ENCODE measurements at places on chromosomes 12 and 14. TPM values are rescaled to one million over a fixed set of nuclear protein-coding genes. Genes with fewer than 3 reads are reported as not detected.
A peak's percentile ranks its signal among the peaks of the same experiment; 100 is the strongest.

Gene HOXC10
- not detected for polyA plus RNA-seq

Gene KRT71
- polyA plus RNA-seq: not detected

Gene STAC3
- 0.35 TPM for polyA plus RNA-seq

Gene RAPGEF3
- 1.4 TPM for polyA plus RNA-seq

Gene PLXNC1
- 0.70 TPM for polyA plus RNA-seq

Gene LRRC9
- polyA plus RNA-seq: not detected

Gene ARHGDIB
- polyA plus RNA-seq: 10.4 TPM

DNA sequence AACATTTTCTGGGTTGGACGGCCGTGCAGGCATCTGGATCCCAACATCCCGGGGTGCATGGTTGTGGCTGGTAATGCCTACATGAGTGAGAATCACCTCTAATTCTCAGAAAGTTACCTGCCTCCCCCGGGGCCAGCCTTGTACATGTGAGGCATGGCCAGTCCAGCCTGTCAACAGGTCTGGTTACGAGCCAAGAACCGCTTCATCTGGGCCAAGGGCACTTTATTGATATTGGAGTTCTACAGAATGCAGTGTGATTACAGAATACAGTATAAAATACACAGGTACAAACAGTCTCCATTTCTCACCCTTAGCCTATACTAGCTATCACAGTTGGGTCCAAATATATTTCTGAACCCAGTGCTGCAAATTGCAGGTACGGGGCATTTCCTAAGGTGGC is 84.9 kb upstream of the EVL start:
- DNase-seq: no peak

DNA sequence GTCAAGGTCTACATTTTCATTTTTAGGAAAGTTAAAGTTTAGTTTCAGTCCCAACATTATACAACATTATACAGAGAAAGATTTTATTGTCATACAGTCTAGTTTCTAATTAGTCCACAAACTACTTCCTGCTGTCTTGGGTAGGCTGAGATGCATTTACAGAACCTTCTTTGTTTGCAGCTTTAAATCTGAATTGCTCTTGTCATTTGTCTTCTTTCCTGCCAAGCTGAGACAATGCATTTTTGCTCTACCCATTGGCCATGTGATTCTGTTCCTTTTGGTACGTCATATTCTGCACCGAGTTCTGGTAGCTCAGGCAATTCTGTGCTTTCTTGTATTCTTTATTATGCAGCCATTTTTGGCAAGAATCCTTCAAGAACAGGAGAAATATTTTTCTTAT is 228.5 kb downstream of the ATP23 start:
- no peak for DNase-seq

DNA sequence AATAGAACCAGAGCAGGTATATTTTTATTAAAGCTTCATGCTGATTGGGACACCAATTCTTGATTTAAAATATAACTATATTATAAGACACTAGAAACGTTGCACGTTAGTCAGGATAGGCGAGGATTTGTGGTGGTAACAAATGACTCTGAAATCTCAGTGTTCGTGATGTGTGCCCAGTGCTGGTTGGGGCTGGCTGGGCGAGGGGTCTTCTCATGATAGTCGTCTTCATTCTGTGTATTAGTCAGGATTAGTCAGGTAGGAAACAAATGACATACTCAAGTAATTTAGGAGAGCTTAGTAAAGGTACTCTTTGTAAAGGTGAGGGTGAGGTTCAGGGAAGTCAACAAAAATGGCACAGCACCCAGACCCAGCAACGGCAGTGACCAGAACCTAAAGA is 73.9 kb upstream of the HIF1A start:
- no peak for DNase-seq

DNA sequence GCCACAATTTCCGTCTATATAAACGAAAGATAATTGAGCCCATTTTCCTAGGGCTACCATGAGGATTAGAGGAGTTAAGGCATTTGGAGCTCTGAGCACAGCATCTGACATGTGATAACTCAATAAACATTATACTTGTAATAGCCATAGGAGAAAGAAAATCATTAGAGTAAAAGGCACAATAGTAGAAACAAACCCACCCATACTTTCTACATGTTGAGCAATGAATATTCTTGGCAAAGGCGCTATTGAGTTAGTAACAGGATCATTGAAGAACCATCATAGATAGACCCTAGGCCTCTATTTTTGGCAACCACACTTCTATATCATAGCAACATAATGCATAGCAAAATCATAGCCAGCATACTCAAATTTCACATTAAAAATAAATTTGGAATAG is 664.1 kb downstream of the NOVA1 start:
- no peak for DNase-seq

DNA sequence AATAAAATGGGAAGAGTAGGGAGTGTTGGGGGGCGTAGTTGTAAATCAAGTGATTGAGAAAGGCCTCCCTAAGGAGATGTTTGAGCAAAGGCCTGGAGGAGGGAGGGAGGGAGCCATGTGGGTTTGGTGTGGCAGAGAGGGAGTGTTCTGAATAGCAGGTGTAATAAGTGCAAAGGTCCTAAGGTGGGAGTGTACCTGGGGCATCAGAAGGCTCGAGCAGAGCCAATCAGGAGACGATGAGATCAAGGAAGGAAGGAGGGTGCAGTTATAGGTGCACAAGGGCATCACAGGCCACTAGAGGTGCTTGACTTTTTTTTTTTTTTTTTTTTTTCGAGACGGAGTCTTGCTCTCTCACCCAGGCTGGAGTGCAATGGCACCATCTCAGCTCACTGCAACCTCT is 77.9 kb upstream of the PLXNC1 start:
- no peak for DNase-seq

GRCh38 chr12:93571925-93572711 is at the start of gene SOCS2:
TSS of gene SOCS2 (plus strand) at chr12:93572675. CDS start at chr12:93572898, 223 bp downstream.
- DNase-seq: peak; percentile 75

GRCh38 chr12:107978641-107979040 is 150.4 kb upstream of the WSCD2 start:
- DNase-seq: no peak

- DNase-seq: no peak
Measured at GRCh38 chr12:8770499-8770898, 51.9 kb upstream of the A2ML1 start.

DNA sequence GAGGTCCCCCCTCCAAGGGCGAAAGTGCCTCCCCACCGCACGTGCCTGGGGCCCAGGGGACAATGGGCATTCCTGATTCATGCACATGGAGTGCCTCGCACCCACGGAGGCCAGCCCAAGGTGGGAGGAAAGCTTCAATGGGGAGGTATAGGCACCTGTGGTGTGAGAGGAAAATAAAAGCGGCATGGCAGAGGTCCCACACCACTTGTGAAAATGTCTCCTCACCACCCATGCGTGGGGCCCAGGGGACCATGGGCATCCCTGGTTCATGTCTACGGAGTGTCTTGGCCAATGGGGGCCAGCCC is 384.7 kb downstream of the ALG10 start:
- no peak for DNase-seq

- no peak for DNase-seq
Measured at GRCh38 chr12:93019975-93020630, 91.0 kb upstream of the EEA1 start.

DNA sequence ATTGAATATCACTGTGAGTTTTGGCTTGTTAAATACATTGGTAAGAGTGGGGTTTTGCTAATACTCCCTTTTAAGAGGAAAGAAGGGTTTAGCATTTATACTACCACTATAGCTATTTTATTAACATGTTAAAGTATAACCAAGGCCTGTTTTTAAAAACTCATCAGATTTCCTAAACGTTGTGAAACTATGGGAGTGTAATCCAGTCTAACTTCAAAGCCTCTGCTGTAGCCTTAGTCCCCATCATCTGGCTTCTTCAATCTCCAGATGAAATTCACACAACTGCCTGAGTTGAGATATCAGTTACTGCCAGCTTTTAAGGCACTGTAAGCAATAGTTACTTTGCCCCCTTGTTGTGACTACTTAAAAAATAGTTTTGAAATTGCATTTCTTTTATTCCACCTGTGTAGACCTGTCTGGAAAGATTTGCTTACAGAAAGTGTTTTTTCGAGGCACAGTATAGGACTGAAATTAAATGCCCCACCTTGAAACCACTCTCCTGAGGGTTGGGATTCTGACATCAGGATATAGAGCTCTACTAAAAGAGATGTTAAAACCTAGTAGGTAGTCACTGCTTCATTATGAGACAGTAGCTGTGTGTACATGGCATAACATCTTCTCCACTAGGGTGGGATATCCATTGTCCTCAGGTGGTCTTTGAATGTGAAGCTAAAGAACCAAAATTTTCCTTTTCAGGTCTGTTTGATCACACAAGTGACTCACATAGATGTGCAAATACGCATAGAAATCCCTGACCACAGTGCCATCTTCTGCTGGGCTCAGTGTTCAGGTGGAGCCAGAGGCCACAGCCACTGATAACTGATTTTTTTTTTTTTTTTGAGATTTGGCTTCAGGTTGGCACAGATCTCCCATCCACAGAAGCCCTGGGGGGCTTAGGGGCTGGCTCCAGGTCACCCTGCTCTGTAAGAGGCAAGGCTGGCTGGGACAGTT is 125.5 kb downstream of the DAAM1 start:
- DNase-seq: no peak

GRCh38 chr12:110247340-110248095 is 33.5 kb upstream of the ATP2A2 start:
- no peak for DNase-seq

- DNase-seq: peak; percentile 70
Measured at GRCh38 chr12:42421844-42422779, 96.1 kb downstream of the PPHLN1 start.

- DNase-seq: no peak
Measured at GRCh38 chr12:4447151-4447550, 1.5 kb upstream of the FGF6 start.

GRCh38 chr14:24735984-24736630 is 102.1 kb upstream of the GZMB start:
- no peak for DNase-seq

DNA sequence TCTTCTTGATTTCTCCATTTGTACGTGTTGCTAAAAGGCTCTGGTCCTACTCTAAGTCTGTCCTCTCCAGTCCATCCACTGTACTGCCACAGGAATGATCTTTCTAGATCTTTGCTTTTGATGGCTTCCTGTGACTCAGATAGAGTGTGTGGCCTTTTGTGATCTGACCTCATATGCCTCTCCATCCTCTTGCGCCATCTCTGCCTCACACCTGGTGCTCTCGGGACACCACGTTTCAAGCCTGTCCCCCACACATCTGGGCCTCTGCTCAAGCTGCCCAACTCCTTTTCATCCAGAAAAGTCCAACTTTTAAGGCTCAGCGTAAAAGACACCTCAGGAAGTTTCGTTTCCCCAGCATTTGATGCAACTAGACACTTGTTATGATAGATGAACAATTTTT is 39.0 kb downstream of the DCAF4 start:
- peak; percentile 54 for DNase-seq

DNA sequence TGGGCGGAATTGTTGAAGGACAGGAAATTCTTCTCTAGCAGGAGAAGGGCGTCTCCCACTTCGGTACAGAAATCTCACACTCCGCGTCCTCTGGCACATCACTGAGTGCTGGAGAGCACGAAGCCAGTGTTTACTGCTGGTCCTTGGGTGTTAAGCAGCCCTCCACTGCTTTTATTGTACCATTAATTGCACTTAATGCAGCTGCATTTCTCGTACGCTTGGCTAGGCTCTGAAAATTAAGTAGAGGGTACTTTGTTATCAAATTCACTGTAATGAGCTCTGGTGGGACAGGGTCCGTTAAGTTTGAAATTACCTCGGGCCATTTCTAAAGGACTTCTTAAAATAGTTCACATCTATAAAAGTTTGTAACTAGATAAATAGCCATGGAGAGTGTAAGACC is 411.2 kb downstream of the NPAS3 start:
- no peak for DNase-seq

GRCh38 chr12:23168459-23168858 is 543.5 kb downstream of the ETNK1 start:
- DNase-seq: no peak

DNA sequence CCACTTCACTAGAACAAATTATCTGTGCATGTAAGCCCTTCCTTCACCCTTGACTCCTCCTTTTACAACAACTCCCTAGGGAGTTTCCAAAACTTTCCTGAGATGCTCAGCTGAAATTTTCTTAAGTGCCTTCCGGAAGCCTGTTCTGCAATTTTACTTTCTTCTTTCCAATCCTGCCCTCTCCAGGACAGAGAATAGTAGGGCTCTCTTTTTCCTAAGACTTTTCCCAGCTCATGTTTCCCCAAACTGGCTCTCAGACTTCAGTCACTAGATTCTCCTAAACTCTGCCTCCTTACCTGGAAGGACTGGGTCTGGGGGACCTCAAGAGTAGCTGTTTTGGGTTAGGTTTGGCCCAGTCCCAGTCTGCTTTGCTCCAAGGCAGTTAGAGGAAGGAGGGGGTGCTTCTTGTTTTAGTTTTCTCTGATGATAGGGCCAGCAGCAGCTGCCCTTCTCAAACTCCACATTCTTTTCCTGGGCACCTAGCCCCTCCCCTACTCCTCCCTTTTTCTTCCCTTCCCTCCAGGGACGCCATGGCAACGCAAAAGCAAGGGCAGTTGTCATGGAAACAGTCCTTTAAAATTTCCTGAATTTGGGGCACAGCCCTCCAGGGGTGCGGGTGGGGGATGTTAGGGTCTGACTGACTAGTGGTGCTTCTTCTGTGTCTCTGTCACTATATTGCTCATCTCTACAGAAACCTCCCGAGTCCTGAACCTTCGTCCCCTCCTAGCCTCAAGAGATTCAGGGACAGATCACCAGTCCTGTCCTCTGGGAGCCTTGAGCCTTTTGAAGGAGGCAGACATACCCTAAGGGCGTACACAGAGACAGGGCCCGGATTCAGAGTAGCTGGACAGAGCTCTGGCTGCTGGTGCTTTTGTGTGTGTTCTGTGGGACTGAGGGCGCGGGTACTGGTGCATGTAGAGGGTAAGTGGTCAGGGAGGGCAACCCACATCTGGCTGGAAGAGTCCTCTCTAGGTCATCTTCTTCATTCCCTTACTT is 17.0 kb downstream of the PPP1R1A start:
- peak; percentile 20 for DNase-seq

GRCh38 chr12:130968611-130969010 is 14.9 kb downstream of the ADGRD1 start:
- no peak for DNase-seq

- DNase-seq: no peak
Measured at GRCh38 chr14:68775614-68776126, 17.2 kb downstream of the ZFP36L1 start.

DNA sequence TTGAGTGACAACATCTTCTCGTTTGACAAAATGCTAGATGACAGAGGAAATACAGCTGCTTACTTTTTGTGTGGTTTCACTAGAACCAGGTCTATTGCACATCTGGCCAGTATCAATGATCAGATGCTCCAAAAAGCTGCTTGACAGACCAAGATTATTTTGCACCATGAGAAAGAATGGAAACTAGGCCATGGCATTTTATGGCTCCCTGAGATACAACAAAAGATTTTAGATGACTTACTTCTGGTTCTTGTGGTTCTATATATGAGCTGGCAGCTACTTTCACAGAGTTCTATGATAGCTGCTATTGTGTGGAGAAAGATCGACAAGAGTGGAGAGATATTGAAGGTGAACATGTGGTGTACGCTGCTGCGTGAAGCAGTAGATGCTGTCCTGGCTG is 25.9 kb upstream of the PPFIBP1 start:
- DNase-seq: no peak

DNA sequence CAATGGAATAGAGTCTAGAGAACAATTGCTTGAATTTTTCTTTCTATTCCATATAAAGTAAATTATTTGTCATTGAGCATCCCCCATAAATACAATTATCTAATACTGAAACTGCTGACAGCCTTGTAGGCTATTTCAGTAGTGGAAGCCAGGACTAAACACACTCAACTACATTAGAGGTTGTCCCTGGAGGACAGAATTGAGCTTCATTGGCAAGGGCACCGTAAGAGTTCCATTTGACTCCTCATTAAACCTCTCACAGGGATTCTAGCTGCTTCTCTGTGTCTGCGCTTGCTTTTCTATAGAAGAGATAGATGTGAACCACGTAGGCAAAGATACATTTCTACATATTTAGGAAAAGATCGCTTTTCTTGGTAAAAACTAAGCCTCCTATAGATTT is 3.5 kb upstream of the PTPRO start:
- no peak for DNase-seq
